Activated naive CD4-positive, alpha-beta T cell treated with anti-CD3 and anti-CD28 coated beads for 36 hours (primary cell): ENCODE measurements at places on chromosomes 16 and 17.

GRCh38 chr17:35289222-35289621 is 46.4 kb downstream of the SLFN5 start:
- DNase-seq, result no peak

- no peak for DNase-seq
These were observed 28.0 kb upstream of the ZNF750 start for GRCh38 chr17:82867763-82868325.

DNA sequence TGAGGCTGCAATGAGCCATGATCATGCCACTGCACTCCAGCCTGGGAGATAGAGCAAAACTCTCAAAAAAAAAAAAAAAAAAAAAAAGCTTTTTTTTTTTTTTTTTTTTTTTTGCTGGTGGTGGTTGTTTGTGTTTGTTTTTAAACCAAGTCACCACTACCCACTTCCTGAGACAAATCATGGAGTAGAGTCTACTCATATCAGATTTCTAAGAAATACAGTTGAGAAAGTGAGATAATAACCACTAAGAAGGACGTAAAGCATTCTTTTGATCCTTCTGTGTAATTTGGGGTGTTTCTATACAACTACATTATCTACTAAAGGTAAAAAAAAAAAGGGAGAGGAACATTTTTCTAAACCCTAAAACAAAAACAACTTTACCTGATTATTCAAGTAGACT is 38.0 kb downstream of the AXIN2 start:
- no peak for DNase-seq

DNA sequence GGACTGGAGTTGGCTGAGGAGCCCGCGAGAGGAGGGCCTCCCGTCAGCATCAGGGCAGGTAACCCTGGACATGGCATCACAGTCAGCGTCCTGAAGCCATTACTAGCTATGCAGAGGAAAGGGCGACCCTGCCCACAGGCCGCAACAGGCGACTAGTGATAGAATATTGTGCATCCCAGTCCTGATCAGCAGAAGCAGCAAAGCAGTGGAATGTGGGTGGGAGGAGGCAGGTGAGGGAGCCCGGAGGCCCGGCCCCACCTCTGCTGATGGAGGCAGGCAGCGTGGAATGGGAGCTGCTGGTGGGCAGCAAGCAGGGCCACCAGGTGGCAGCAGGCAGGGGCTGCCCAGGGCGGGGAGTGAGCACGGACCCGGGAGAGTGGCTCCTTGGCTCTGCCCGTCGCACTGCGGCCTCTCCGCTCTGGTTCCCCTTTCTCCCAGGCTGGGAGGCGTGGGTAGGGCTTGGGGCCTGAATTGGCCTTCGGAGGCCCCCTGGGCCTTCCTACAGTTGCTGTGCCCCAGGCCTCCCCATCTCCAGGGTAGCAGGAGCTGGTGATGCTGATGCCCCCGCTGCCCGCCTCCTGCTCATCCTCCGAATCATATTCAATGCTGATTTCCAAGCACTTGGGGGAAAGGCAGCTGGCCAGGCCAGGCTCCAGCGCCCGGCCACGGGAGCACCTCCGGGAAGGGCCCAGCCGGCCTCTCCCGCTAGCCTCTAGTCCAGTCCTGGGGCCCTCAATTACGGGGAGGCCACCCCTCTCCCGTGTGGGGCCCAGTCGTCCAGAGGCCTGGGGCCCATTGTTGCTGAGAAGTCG is 20.2 kb downstream of the TSPOAP1 start:
- no peak for DNase-seq
